Fibroblast of villous mesenchyme (primary cell): ENCODE measurements at places on chromosomes 1 and 21.

GRCh38 chr1:9261496-9261895 is 26.9 kb downstream of the H6PD start:
- no peak for DNase-seq

DNA sequence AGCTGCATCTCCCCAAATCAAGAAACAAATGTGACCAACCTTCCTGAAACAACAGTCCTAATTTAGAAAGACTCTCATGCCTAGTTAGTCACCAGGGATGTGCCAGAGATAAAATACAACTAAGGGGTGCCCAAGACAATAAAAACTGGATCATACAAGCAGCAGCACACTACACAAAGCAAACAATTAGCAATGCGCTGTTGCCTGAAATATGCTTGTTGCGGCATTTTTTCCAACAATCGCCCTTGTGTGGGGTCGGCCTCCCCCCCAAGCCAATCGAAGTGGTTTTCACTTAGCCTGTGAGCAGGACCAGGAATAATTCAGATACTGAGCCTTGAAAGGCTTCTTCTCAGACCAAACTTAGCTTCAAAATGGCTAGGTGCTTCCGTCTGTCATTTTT is 1.4 kb upstream of the STMN1 start:
- no peak for DNase-seq

- DNase-seq = no peak
Observed at GRCh38 chr1:194517567-194517966, 1331.2 kb upstream of the B3GALT2 start.

DNA sequence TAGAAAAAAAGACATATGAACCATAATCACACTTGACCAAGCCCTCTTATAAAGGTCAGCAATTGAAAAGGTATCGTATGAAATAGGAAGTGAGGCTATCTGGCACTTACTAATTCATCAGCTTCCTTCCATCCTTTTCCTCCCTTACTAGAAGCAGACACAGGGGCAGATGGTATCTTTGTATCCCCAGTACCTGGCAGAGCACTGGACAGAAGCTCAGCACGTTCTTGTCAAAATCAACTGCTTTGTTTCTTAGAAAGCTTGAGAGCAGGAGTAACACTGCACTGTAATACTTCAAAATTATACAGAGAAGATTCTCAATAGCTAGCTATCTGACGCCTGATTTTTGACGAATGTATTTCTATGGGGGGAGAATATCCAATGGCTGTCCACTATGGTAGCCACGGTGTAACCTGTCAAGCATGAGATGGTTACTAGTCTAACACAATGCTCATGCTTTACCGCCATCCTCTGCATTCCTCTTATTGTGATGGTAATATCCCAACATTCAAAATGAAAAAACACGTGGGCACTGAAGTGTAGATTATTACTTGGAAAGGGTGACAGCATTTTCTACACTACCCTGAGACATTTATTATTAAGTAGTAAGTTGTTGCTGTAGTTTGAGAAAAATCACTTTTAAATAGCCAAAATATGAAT is 175.6 kb downstream of the SIPA1L2 start:
- DNase-seq = no peak

GRCh38 chr1:42744148-42744413 is 4.0 kb upstream of the CLDN19 start:
- no peak for DNase-seq

DNA sequence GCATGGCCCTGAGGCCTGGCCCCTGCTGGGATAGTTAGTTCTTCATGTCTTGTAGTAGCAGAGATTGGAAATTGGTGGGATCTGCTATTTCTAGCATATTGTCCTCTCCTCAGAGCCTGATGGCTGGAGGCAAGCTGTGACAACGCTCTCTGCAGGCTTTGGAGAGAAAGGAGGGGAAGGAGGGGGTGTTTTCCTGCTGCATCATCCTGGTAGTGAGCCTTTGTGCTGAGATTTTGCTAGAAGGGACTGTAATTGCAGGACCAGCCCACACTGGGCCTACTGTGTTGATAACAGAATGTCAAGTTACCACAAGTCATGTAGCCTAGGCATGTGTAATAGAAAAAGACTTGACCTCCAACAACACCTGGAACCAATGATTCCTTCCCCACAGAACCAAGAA is 351.0 kb downstream of the SIPA1L2 start:
- no peak for DNase-seq

DNA sequence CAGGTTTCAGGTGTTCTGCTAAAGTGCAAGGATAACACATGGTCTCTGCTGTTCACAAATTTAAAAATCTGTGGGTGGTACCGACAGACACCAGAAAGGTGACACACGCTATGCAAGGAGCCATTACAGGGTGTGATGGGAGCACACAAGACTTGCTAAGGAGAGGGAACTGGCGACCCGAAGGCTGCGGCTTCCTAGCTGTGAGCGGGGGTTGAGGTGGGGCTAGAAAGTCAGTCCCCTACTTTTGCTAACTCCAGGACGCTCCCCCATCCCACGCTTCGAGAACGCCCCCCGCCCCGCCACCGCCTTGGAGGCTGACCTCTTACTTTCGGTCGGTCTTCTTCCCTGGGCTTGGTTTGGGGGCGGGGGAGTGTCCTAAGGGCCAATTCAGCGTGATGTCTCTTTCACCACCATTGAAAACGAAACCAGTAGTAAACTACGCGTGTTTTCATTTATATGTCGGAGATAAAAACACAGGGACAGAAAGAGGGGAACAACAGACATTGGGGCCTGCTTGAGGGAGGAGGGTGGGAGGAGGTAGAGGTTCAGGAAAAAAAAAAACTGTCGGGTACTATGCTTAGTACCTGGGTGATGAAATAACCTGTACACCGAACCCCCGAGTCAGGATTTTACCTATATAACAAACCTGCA is 1.1 kb downstream of the CKS1B start:
- DNase-seq = peak; percentile 87

DNA sequence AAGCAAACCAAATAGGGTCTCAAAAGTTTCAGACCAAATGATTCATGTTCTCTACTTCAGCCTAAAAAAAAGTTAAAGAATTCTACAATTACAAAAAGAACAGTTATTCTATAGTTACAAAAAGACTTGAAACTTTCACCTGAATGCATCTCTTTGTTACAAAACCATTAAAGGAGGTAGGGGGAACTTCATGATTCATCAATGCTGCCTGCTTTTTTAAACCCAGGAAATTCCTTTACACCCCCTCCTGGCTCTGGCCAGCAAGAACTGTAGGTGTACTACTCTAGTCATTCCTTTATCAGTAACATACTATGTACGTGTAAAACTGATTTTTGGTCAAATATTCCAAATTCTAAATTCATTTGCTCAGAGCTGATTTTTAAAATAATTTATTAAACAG is 5.0 kb downstream of the FAF1 start:
- no peak for DNase-seq

DNA sequence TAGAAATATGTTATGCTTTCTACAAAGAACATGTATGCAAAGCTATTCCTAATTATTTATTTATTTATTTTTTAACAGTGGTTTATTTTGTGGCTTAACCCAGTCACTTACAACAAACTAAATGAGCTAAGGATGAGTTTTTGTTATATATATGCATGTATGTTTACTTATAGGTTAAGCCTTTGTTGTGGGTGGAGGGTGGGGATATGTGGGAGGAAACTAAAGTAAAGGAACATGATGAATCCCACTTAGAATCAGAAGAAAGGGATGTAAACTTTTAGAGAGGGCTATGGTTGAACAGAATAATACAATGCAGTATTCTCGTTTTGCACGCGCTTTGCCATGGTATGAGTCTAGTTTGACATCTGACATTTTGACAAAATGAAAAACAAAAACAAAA is 321.0 kb upstream of the RUNX1 start:
- no peak for DNase-seq

DNA sequence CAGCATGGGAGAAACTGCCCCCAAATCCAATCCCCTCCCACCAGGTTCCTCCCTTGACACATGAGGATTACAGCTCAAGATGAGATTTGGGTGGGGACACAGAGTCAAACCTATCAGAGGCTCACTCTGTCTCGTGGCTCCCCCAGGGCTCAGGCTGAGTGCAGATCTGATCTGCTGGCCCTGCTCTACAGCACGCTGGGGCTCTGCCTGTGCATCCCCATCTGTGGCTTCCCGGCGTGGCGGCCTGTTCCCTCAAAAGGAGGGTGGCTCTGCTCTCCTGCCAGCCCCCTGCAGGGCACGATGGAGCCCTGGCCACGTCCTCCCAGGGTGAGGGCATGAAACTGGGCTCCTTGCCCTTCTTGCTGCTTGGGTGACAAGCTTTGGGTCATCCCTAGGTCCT is 19.8 kb upstream of the SMYD3 start:
- no peak for DNase-seq

DNA sequence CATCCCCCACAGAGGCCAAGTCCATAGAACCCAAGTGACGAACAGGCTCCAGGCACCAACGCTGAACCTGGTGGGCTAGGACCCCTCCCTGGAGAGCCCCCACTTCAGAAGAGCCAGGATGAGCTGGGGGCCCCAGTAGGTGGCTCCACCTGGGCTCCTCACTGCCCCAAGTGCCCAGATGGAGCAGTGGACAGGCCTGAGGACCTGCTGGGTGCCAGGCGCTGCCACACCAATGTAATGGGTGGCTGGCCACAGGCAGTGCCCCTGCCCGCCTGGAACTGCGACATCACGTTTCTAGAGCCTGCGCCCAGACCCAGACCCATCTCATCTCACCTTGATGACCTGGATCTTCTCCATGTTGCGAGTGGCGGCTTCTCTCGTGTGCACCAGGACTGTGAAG is 5.6 kb downstream of the MAD2L2 start:
- DNase-seq = no peak

- no peak for DNase-seq
Observed at GRCh38 chr1:159067699-159068621, 8.6 kb downstream of the AIM2 start.

DNA sequence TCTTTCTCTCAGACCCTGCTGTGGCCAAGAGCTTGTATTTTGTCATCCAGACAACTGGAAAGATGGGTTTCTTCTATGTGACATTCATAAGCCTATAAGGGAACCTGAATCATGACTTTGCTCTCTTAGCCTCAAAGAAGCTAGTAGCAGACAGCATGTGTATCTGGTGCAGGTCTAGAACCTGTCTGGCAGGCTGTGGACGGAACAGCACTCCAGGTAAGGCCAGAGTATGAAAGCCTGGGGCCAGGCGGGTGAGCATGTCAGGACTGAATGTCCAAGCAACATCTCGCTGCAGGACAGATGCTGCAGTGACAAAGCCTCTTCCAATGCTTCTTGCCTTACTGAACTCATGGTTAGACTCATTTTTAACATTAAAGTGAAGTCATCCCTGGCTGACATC is 32.8 kb downstream of the AKNAD1 start:
- DNase-seq = no peak

DNA sequence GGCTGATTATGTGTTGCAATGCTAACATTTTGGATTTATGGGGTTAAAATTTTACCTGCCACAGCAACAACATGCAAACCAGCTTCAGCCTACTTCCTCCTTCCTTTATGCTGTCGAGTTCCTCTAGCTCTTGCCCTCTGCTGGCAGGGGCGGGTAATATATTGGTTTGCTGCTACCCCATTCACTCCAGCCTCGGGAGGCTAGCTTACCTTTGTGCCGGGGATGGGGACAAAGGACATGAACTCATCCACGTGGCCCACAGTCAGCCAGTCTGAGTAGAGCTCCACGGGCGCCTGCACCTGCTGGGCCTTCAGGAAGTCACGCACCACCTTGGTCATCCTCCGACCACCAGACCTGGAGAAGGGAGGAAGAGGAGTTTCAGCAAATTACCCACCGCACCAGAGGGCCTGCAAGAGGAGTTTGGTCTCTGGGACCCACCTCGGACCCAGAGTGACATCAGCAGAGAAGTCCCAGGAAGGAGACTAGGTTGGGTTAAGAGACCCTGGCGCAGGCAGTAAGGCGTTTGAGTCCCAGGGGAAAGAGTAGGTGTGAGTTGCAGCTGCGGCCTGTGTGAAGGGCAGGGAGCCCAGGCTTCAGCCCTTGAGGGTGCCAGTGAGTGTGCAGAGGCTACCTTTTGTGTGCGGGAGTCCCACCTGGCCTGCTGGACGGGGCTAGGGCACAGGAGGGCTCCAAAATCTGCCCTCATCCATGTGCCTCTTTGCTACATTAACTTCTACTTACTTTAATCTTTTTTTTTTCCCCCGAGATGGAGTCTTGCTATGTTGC is 21.8 kb upstream of the SDHB start:
- DNase-seq = no peak

DNA sequence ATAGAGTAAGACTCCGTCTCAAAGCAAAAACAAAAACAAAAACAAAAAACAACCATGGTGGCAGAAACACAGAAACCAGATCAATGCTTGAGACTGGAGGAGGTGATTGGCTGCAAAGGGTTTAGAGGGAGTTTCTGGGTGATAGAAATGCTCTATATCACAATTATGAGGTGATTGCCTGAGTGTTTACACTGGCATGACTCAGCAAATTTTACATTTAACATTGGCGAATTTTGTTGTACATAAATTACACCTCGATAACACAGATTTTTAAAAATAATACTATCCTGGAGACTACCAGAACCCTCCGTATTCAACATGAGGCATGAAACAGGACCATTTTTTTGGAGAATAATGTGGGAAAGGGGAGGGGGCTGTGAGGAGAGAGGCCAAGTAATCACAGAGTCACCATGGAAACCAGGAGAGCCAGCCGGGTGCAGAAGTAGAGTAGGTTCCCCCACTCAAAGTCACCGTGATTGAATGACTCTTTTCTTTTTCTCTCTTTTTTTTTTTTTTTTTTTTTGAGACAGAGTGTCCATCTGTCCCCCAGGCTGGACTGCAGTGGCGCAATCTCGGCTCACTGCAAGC is 24.3 kb downstream of the HEYL start:
- no peak for DNase-seq

DNA sequence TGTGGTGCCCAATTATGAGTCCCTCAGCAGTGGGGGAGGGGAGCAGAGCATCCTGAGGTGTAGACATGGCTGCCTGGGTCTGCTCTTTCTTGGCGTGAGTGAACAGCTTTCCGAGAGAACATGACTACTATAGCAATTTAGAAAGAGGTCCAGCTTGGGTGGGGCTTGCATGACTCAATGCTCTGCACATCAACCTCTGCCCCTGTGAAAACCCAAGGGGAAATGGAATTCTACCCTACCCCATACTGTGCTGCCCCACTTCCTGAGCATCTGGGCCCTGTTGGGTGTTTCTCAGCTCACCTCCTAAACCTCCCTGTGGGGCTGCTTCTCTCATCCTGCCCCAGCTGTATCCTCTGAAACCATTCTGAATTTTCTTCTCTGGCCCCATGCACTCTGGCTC is 8.2 kb upstream of the AZIN2 start:
- DNase-seq = no peak

- no peak for DNase-seq
Observed at GRCh38 chr1:247118946-247119446, 14.8 kb upstream of the ZNF669 start.
